NCI-H187 treated with DMSO at 0.1 percent for 48 hours (cell line): ENCODE measurements at places on chromosomes 4 and X.

- no peak for DNase-seq
Measured at GRCh38 chr4:113339430-113339813, 290.0 kb downstream of the ANK2 start.

DNA sequence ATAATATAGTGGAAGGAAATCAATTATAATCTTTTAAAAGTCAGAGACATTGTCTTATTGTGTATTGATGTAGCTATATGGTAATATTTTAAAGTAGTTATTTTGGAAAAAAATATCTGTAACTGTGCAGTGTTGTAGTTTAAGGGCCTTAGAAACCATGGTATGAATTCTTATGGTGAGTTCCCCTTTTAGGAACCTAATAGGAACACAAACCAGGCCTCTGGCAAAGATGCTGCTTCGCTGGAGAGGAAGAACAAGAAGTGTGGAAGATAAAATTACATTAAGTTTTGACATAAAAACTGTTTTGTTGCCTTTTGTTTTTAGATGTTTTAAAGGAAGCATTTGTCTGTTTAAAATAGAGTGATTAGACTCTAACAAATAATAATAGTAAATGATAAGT lies 10.9 kb upstream of the TMPRSS11D start:
- no peak for DNase-seq

DNA sequence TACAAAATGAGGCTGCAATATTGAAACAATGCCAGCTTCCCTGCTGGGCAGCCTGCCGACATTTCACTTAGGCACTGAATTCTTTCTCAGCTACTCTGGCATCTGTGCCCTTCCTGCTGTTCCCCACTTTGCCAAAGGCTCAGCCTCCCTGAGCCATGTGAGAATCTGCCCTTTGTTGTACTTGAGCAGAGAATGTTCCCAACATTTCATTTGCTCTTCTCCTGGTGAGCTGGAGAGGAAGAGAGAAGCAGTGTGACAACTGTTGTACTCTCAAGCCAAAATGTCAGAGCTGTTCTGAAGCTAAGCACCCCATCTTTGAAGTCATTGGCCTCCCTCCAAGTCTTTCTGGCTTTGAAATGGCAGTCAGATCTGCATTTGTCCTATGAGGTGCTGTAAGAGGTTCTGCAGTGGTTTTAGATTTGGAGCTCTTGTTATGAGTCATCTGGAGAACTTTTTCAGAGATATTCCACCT lies 32.5 kb downstream of the LANCL3 start:
- no peak for DNase-seq

GRCh38 chr4:56671860-56672259 lies 9.2 kb downstream of the HOPX start:
- DNase-seq, result no peak

GRCh38 chrX:38803243-38803587 lies 2.0 kb downstream of the MID1IP1 start:
- DNase-seq, result no peak

DNA sequence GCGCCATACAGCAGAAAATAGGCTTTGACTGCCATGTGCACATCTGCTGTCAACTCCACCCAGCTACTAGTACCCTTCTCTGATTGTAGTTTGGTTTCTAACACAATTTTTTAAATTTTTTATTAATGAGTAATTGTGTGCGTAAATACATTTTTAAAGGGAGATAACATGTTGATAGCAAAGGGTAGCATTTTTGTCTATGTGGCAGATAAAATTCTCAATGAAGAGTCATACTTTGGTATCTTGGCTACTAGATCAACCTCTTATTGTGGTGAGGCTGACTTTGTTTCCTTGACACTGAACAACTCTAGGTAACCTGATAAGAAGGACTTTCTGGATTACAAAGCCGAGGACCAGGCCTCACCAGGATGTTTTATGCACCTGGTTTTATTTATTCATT lies 9.5 kb downstream of the ADH4 start:
- DNase-seq, result no peak

GRCh38 chrX:41121766-41122165 lies 36.5 kb downstream of the USP9X start:
- no peak for DNase-seq

- no peak for DNase-seq
Measured at GRCh38 chr4:141254326-141254725, 33.6 kb downstream of the ZNF330 start.

- no peak for DNase-seq
Measured at GRCh38 chrX:119459181-119459580, 9.1 kb upstream of the SLC25A5 start.

DNA sequence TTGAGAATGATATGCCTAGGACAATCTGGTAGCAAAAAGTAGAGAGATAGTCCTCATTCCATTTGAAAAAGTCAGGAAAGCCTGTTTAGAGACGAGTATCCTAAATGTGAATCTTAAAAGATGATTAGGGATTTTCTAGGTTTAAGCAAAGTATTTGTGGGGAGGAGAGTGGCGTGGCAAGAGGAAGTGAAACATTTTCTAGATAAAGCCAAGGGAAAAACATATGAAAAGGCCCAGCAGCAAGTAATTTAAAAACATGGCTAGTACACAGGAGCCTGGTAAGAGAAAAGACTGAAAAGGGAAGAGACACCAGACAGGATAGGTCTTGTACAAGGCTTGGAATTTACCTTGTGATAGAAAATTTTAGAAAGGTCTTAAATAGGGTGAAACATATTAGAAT lies 45.9 kb downstream of the CORIN start:
- DNase-seq, result no peak

DNA sequence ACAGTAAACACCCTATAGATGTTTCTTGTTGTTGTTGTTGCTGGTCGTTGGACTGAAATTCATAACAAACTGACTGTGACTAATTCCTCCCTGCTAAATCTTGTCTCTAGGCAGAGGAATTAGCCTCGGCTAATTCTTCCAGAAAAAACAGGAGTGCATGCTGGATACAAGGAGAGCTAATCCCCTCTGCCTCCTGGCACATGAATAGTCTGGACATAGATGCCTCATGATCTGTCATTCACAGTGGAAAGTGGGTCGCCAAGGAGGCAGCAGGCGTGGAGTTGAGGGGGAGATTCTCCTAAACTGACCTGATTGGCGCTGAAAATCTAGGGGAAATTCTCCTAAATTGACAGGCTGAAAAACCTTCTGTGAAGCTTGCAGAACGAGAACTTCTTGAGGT lies 220.1 kb downstream of the DCTD start:
- no peak for DNase-seq

- DNase-seq, result no peak
Measured at GRCh38 chr4:150240011-150240410, 161.8 kb downstream of the DCLK2 start.

DNA sequence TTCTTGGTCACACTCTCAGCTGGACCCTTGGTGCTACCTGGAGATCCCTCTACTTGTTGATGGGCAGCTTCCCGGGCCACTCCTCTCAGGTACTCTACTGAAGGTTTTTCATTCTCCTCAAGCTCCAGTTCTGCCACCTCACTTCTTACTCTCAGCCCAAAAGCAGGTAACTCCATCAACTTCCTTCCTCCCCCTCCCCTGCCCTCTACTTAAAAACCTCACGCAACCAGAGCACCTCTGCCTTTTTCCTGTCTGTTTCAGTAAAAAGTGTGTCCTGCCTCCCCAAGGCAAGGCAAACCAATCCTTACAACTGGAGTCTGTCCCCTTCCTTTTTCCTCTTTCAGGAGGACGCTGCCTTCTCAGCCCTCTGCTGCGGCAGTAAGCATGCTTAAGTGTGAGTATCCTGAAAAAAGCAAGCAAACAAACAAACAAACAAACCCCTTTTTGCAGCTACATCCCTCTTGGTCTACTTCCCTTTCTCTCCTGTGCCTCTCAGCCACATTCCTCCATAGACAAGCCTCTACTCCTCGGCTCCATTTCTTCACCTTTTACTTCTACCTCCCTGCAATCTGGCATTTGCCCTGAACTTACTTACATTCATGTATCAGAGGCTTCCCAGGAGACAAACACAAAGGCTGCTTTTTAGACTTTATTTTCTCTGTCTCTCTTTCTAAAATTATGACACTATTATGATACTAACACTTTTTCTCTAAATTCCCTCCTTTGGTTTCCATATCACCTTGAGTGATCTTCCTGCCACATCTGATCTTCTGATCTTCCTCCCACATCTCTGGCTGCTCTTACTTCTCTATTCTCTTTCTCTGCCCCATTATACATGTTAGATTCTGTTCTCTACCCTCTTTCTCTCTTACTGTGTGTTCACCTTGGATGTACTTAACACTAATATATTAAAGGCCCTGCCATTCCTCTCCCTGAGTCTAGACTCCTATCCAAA lies 5.4 kb downstream of the ALPK1 start:
- DNase-seq, result no peak

GRCh38 chrX:139725720-139726119 lies 17.8 kb upstream of the MCF2 start:
- no peak for DNase-seq

DNA sequence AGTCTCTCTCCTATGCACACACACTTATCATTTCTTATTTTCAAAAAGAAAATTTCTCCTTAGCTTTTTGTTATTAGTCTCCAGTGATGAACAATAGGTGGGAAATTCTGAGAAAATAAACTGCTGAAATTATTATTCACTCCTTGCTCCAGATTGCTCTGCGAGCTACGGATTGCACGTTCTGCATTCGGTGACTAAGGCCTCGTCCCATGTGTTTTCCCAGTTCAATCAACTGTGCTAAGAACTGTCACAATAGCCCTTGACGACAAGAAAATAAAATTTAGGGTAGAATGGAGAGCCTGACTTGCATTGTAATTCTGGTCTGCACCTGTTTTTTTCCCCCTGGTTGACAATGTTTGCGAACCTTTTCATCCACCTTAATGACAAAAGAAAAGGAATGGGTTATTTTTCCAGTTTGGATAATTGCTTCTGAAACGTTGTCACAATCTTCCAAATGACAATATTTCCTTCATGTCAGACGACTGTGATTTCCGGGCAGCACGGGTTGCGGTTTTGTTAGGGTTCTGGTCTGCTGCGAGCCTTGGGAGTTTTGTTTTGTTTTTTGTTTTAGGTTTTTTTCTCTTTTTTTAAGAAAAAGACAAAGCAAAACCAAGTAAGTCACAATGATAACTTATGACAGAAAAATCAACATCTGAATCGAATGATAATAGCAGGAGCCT lies 124.5 kb upstream of the NOCT start:
- DNase-seq, result peak; percentile 67

GRCh38 chr4:67714248-67714583 lies 13.3 kb upstream of the UBA6 start:
- no peak for DNase-seq

GRCh38 chr4:89364541-89364940 lies 56.9 kb upstream of the GPRIN3 start:
- no peak for DNase-seq

- no peak for DNase-seq
Measured at GRCh38 chrX:11097933-11098332, 13.2 kb upstream of the HCCS start.

DNA sequence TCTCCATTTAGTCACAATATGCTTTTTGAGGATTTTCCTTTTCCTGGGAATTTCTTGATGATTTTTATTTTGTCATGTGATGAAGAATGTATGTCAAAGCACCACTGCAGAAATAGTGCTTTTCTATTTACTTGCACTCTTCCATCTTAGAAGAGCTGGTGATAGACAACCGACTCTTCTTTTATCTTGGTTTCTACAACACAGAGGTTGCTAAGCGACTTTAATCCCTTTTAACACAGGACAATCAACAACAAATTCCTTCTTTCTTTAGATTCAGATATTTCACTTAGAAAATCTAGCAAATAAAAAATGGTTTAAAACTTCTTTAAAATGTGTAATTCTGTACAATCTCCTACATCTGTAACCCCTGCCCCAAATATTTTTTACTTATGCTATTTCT lies 34.6 kb downstream of the TET2 start:
- no peak for DNase-seq

GRCh38 chr4:44632089-44632488 lies 19.3 kb downstream of the YIPF7 start:
- DNase-seq, result no peak

DNA sequence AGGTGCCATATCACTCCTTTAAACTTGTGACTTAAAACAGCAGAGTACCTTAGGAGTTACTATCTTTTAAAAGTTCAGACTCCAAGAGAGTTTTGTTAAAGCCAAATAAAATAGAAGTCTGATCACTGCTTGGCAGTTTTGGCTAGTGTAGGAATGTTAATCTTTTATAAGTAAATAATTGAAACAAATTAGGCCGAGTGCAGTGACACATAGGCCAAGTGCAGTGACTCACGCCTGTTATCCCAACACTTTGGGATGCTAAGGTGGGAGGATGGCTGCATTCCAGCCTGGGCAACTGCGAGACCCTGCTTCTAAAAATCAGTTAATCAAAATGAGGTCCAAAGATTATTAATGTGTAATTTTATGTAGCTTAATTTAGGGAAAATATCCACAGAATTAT lies 37.2 kb downstream of the WDR44 start:
- no peak for DNase-seq

DNA sequence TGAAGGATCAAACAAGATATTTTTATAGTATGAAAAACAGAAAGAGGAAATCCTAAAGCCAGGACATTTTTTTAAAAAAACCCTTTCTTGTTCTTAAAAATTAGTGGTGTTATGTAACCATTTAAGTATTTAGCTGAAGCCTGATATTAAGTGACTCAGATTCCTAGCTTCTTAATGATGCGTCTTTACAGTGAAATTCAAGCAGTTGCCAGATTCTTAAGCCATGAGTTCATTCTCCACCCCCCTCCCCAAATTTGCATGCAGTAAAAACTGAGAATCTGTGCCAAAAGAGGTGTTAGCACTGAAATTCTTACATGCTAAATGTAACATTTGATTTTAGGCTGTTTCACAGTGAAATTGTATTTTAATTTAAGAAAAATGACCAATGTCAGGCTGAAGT lies 180.8 kb downstream of the RAPGEF2 start:
- no peak for DNase-seq

GRCh38 chr4:164484551-164484950 lies 269.4 kb upstream of the SMIM31 start:
- DNase-seq, result no peak

DNA sequence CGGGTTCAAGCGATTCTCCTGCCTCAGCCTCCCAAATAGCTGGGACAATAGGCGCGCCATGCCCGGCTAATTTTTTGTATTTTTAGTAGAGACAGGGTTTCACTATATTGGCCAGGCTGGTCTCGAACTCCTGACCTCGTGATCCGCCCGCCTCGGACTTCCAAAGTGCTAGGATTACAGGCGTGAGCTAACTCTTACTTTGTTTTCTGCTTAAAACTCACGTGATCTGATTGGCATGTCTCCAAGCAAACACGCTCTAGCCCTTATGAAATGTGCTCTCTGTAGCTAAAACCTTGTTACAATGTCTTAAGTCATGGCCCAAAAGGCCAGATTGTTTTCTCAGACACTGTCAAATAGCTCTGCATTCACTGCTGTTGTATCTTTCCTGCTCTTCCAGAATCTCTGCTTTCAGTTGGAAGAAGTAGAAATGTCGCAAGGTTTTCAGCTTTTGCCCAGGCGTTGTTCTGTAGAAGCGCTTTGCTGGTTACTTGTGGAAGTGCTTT lies 39.7 kb upstream of the OGT start:
- DNase-seq, result no peak
